Testis (tissue), 5 donors: ENCODE measurements at places on chromosomes 16 and 17.
A peak's percentile ranks its signal among the peaks of the same experiment; 100 is the strongest.

- DNase-seq, result peak; percentile 95
Measured at GRCh38 chr17:75749545-75750389, 15.2 kb downstream of the GALK1 start.

DNA sequence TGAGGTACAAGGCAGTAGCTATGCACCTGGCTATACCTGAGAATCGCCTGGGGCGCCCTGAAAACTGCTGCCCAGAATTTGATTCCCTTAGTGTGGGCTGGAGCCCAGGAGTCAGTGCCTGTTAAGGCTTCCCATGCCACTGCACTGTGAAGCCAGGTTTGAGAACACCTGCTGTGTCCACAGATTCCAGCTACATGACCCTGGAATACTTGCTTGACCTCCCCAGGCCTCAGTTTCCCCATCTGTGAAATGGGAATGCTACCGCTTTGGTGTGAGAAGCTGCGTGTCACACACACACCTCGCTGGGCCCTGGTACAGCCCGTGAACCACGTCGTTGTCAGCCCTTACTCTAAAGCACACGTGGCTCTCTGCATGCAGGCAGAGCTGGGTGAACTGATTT, 271.0 kb downstream of the C16orf95 start:
- no peak for DNase-seq

GRCh38 chr16:73058221-73058615, 10.3 kb upstream of the ZFHX3 start:
- DNase-seq, result no peak

DNA sequence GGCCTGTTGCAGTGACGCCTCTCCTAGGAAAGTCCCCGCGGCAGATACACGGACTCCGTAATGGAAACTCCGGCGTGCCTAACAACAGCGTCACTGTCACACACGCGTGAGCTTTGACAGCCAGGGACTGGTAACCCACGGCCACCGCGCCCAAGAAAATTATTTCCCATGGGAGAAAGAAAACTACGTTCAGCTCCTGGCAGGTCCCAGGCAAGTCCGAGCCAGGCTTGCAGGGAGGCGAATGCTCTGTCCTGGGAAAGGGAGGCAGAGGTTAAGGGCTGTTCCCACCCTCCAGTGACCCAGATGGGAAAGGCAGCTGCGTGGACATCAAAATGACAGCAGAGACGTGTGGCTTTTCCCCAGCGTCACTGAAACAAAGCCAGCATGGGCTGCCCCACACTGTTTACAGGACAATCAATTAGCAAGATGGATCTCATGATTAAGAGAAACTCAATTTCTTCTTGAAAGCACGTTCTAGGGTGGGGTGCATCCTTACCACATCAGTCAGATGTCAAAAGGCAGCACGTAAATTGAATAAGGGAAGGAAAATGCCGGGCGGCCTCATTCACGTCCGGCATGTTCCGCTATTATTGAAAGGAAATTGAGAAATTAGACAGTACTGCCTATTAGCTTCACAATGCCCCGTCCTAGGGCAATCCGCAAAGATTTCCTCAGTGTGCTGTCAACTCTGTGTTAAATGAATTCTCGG, 82.5 kb downstream of the NXN start:
- no peak for DNase-seq

DNA sequence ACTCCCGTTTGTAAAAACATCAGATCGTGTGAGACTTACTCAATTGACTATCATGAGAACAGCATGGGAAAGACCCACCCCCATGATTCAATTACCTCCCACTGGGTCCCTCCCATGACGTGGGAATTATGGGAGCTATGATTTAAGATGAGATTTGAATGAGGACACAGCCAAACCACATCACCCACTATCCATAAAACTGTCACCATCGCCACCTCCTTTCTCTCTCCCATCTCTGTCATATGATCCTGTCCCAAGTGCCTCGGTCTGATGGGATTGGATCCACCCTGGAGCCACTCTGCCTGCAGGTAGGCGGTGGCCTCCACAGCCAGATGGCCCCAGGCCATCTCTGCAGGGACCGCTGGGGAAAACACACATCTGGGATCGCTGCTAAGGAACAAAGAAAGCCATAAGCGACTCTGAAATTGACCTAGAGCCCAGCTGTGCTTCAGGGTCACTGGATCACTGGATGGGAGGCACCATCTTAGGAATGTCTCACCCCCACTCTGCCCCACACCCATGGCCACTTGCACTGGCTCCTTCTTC, 61.2 kb downstream of the TMEM186 start:
- DNase-seq, result no peak

DNA sequence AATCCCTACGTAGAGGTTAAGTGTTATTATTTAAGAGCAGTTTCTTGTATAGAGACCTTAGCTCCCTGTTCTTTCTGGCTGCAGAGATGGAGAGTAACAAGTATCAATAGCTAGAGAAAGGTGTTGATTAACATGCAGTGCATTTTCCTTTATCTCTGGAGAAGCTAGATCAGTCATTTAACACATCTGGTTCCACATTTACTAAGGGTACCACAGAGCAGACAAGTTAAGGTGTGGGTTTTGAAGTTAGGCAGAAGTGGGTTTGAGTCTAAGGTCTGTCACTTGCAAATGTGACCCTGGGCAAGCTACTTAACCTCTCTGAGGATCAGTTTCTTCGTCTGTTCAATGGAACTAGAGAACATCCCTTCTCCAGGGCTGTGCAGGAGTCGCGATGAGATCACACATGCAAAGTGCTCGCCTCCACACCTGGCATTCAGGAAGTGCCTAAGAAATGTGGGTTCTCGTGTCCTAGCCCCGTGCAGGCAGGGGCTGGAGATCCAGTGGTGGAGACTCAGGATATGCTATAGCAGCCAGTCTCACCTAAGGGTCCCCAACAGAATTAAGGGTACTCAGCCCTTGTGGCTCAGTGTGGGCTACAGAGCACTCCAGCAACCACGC, 224.4 kb downstream of the XYLT1 start:
- DNase-seq, result no peak

DNA sequence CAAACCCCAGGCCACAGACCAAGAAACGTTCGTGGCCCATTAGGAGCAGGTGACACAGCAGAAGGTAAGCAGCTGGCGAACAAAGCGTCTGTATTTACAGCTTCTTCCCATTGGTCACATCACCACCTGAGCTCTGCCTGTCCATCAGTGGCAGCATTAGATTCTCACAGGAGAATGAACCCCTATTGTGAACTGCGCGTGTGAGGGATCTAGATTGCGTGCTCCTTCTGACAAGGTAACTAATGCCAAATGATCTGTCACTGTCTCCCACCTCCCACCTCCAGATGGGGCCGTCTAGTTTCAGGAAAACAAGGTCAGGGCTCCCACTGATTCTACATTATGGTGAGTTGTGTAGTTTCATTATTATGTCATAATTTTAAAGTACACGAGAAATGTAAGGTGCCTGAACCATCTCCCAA, 186.3 kb downstream of the CPPED1 start:
- no peak for DNase-seq

- no peak for DNase-seq
Measured at GRCh38 chr16:50526796-50527195, 21.4 kb upstream of the NKD1 start.

DNA sequence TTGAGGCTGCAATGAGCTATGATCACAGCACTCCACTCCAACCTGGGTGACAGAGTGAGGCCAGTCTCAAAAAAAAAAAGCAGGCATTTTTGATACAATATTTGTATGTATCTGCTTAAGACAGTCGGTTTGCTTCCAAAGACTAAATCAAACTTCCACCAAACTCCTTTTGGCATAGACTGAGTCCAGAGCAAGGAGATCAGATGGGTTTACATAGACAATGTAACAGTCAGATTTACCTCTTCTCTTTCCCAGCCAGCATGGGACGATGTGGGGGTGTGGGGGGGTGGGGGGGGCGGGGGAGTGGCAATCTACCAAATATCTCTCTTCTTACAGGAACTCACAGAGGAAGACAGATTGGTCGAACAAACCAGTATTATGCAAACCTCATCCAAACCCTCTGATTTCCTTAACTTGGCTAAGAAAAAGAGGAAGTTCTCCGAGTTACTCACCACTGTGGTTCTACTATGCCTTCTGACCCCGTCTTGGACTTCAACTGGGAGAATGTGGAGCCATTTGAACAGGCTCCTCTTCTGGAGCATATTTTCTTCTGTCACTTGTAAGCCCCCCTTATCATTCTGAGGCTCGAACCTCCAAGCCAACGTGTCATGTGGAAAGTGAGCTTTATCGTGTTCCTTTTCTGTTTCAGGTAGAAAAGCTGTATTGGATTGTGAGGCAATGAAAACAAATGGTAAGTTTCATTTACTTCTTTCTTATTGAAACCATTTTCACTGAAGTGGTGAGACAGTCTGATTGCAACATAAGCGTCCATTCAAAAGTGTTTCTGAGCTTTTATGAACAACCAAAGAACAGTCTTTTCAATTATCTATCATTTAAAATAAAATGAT, at the start of gene MILR1:
Gene MILR1 (plus strand): TSS at position 451 of the 848 bp plus-strand sequence. CDS start 54 bp downstream, at position 505.
- DNase-seq, result peak; percentile 35

- no peak for DNase-seq
Measured at GRCh38 chr17:48596735-48597527, 3.4 kb upstream of the HOXB5 start.
